Panc1 (cell line): ENCODE measurements at places on chromosomes 3 and 15.

- no peak for DNase-seq
Observed at GRCh38 chr3:101634591-101635196, 42.2 kb downstream of the ZBTB11 start.

GRCh38 chr15:56718560-56718959 is 14.7 kb downstream of the ZNF280D start:
- no peak for DNase-seq

- DNase-seq = no peak
Observed at GRCh38 chr15:88727439-88727838, 75.8 kb upstream of the ACAN start.

DNA sequence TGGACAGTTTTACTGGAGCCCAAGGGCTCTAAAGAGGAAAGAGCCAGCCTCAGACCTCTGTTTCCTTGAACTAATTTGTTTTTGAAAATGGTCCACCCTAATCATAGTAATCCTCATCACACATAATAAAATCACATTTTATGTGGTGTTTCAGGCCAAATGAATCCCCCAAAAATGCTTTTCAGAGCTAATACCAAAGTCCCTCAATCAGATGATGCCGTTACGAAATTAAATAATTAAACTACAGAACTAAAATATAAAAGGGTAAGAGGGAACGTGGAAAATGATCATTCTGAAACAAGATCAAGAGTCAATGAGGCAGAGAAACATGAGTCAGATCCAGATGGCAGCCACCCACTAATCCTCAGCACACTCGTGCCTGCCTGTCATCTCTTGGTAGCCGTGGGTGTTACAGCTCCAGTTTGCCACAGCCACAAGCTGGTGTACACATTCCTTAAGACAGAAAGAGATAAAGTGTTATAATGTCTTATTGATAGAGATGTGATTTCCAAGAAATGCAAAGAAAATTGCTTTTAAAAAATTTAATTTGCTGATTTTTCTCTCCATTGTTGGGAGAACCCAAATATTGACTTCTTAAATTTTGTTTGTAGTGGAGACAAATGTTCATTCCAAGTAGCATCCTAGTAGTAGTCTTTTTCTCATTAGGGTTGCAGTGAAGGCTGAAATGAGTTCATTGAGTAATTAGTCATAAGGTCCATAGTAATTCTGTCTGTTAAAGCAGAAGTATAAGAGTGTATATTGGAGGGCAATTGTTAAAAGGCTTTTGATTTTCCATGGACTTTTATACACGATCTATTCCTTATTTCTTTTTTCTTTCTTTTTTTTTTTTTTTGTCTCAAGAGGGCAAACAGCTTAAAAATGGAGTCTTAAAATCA is 104.2 kb downstream of the AGBL1 start:
- no peak for DNase-seq

- DNase-seq = no peak
Observed at GRCh38 chr3:34102288-34102687, 303.9 kb downstream of the PDCD6IP start.

- no peak for DNase-seq
Observed at GRCh38 chr3:153752405-153753027, 368.7 kb upstream of the ARHGEF26 start.

DNA sequence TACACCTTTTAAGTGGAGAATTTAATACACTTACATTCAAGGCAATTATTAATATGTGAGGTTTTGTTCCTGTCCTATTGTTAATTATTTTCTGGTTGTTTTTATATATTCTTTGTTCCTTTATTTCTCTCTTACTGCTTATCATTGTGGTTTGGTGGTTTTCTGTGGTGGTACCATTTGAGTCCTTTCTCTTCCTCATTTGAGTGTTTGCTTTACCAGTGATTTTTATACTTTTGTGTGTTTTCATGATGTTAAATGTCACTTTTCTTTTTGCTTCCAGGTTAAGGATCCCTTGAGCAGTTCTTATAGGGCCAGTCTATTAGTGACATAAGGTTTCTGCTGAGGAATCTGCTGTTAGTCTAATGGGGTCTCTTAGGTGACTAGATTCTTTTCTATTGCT is 116.5 kb downstream of the LRRK1 start:
- no peak for DNase-seq

DNA sequence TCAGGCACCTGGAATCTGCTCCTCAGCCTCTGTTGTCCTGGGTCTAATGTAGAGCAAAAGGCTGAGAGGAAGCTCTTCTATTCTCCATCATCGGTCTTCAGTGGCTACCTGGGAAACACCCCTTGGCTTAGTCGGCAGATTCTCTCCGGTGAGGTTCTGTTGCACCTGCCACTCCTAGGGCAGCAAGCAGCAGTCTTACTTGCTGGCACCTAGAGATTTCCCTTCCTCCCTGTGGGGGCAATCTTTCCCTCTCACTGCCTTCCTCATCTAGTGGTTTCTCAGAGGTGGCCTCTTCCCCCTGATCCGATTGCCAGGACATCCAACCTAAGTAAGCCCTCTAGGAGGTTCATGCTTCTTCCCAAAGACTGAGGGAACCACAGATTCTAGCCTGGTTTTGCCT is 60.8 kb downstream of the PLS1 start:
- DNase-seq = no peak

DNA sequence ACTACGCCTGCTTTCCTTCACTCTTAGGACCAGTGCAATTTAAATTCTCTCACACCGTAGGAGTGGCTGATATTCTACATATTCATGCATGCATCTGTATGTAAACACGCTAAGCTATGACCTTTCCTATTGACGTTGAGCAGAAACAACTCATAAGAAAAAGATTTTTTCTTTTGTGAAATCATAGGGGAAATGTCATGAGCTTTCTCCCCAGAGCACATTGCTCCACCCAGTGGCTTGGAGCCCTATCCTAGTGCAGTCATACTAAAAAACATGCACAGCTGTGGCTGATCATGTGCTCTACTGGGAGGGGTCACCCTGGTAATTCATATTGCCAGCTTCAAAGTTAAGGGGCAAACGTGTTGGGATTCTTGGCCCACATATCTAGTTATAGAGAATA is 1.8 kb upstream of the MESD start:
- DNase-seq = no peak

DNA sequence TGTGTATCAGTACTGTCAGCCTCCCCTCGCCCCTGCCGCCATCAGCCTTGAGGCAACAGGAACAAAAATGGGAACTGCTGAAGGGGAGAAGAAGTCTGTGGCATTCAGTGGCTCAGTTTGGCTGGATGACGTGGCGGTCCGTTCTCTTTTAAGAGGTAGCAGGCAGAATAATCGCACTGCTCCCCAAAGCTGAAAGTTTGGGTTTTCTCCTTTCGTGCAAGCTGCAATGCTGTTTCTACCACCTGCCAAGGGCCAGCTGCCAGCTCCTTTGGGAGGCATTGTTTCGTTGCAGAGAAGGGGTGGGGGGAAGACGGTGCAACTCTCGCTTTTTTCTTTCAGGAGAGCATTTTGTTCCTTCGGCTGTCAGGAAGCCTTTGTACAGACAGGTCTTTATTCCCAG is 369.6 kb upstream of the RORA start:
- no peak for DNase-seq

DNA sequence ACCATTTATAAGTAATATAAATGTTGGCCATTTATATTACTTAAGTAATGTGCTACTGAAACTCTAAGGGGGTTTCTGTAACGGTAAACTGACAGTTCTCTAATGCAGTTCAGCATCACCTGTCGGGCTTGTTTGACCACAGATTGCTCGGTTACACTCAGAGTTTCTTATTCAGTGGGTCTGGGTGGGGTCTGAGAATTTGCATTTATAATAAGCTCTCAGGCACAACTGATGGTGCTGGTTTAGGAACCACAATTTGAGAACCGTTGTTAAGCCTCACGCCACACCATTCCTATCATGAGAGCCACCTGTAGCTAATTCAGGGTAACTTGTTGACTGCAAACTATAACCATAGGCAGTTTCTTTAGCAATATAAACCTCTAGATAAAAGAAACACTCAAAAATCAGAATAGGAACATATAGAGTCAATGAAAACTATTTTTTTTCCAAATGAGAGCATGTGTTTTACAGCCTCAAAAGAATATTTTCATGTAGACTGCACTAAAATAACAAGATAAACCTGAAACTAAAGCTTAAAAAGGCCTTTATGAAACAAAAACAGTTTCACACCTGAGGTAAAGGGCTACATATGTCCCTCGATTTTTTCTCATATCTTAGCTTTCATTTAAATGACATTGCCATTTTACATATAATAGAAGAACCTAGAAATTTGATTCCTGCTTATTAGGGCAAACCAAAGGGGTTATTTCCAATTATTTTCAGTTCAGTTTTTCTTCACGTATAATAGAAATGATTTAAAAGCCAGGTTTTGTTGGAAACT is 604.8 kb downstream of the UNC13C start:
- no peak for DNase-seq

- no peak for DNase-seq
Observed at GRCh38 chr3:188253123-188253793, 99.3 kb downstream of the LPP start.

- no peak for DNase-seq
Observed at GRCh38 chr15:70195171-70195570, 97.5 kb upstream of the TLE3 start.

- DNase-seq = no peak
Observed at GRCh38 chr15:22831473-22831872, 7.0 kb upstream of the NIPA2 start.

DNA sequence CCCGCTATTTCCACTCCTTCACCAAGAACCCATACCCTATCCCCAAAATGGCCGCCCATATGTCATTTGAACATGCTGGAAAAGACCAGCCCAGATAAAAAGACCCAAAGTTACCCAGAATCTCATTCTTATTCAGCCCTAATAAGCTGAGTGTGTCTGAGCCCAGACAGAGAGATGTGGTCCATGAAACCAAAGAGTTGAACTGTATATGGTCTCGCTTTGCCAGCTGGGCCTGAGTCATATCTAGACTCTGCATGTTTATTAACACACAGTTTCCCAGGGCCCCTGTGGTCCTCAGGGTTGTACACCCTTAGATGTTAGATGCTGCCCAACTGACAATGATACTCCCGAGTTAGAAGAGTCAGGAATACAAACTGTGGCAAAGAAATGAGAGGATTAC is 201.9 kb upstream of the STRIT1 start:
- DNase-seq = no peak

DNA sequence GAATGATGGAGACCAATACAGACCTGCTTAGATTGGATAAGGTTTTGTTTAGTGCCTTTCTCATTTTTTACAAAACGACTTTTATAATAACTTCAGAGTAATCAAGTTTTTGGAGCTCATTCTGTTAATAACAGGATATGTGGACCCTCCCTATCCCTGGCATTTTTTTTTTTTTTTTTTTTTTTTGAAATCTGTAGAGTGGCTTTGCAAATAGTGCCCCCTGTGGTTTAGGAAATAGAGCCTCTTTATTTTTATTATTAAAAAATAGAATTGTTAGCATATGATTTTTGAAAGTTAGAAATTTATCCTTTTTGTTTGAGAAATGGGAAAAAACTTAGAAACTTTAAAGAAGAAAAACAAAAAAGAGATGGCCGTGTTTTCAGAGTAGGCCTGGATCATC is 11.4 kb downstream of the SKIL start:
- no peak for DNase-seq

DNA sequence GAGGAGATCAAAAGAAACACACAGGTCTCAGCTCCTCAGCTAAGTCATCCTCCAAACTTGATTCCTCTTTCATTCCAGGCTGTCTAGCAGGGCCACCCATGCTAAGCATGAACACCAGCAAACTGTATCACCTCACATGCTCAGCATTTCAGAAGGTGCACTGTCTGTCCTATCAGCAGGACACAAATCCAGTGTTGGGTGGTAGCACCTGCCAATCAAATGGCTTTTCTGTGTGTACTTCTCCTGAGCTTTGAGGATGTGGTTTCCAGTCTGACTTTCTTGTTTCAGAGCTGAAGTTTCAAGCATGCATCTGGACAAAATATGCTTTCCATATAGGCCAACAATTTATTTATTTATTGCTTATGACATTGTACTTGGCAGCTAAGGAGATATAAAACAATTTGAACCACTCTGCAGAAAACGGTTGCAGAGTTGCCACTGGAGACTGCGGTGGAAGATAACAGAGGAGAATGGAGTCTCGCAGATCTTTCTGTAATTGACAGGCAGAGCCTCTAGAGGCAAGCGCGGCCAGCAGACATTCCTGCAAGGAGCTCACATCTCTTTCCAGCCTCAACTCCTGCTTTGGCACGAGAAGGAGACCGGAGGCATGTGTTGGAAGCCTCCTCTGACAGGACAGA is 167.1 kb upstream of the WNT5A start:
- DNase-seq = no peak

GRCh38 chr15:101295607-101296161 is 636 bp upstream of the SNRPA1 start:
- no peak for DNase-seq

DNA sequence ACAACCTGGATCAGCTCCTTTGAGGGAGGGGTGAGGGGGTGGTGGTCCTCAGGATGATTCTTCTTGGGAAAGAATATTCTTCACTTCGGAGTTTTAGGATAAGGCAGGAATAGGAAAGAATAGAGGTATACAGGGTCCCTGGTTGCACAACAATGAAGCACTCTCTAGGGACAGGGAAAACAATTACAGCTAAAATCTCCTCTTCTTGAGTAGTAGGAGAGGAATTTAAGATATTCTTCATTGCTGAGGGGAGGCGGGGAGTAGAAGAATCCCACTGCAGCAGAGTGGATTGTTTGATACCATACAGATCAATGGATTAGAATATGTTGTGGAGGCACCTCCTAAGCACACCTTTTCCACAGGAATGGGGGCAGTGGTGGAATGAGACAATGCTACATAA is 20.5 kb downstream of the SLC9C1 start:
- no peak for DNase-seq

DNA sequence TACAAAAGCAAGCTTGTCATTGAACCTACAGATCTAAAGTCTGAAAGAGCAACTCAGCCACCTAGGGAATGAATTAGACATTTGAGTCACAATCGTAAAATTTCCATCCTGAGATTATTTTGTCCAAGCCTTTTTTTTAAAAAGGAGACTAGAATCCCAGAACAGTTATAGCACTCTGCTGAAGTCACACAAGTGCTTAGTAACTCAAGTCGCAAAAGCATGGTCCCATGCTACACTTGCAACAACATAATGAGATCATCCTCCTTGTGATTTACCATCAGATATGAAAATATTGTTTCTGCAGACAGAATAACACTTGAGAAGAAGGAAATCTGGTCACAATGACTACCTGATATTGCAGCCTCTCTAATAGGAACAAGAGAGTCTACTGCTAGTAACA is 106.7 kb downstream of the ZIC4 start:
- no peak for DNase-seq

- no peak for DNase-seq
Observed at GRCh38 chr3:29385046-29385830, 104.4 kb downstream of the RBMS3 start.

DNA sequence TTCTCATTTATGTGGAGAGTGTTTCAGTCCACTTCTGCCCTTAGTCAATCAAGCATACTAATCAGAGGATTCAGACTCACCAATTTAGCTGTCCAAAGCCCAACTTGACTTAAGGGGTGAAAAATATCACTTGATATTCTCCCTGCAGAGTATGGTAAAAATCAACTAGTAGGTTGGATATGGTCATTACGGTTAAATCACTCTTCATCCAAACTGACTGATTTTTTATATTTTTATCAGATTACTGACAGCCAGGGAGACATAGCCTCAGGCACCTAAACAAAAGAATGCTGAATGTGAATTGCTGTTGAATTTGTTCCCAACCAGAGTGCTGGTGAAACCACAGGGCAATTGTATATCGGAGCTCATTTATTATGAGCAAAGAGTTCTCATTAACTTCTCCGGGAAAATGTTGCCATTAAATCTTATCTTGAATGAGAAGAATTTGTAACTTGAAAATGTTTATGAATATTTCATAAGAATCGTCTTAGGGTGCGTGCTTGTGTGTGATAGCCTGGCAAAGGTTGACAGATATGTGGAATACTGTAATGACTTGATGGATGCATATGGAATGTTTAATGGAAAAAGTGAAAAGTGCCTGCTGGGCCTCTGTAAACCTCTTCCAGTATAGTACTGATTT is 411.2 kb downstream of the NAALADL2 start:
- DNase-seq = no peak
